Stimulated activated CD4-positive, alpha-beta T cell treated with anti-CD3 and anti-CD28 coated beads, Interleukin-4, amount 100 ng/mL, for 4 hours (primary cell): ENCODE measurements at places on chromosomes 6 and 20.

- DNase-seq = no peak
These were observed 120.6 kb downstream of the PDE7B start for GRCh38 chr6:135972150-135972549.

- no peak for DNase-seq
These were observed 79.4 kb upstream of the SCAF8 start for GRCh38 chr6:154653853-154654252.

DNA sequence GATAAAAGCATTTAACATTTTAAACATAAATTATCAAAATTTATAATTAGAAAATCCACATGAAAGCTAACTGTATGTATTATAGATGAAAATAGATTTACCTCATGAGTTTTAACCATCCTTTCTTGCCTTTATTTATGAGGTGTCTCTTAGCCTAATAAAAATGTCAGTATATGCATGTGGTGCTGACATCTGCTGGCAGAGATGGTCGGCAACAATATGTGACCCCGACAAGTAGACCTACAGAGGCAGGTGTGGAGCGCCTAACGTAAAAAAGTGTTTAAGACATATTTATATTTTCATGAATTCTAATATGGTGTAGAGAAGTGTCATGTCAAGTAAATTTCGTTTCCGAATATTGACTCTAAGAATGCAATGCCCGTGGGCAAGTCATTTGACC is 149.0 kb upstream of the FUT9 start:
- DNase-seq = no peak

DNA sequence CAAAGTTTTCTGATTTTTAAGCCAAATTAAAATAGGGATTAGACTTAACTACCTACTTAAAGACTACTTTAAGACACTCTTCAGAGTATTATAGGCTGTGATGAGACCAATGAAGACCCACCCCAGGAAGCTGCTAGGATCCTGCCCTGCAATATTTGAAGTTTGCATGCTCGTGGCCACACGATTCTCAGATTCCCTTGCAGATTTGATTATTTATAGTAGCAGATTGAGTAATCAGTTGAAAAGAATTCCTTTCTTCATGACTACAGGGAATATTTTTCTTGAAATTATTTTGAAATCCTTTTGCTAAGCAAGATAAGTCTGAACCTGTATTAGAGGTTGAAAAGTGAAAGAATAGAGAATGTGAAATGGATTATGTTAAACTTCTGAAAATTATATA is 122.3 kb downstream of the B3GAT2 start:
- no peak for DNase-seq

DNA sequence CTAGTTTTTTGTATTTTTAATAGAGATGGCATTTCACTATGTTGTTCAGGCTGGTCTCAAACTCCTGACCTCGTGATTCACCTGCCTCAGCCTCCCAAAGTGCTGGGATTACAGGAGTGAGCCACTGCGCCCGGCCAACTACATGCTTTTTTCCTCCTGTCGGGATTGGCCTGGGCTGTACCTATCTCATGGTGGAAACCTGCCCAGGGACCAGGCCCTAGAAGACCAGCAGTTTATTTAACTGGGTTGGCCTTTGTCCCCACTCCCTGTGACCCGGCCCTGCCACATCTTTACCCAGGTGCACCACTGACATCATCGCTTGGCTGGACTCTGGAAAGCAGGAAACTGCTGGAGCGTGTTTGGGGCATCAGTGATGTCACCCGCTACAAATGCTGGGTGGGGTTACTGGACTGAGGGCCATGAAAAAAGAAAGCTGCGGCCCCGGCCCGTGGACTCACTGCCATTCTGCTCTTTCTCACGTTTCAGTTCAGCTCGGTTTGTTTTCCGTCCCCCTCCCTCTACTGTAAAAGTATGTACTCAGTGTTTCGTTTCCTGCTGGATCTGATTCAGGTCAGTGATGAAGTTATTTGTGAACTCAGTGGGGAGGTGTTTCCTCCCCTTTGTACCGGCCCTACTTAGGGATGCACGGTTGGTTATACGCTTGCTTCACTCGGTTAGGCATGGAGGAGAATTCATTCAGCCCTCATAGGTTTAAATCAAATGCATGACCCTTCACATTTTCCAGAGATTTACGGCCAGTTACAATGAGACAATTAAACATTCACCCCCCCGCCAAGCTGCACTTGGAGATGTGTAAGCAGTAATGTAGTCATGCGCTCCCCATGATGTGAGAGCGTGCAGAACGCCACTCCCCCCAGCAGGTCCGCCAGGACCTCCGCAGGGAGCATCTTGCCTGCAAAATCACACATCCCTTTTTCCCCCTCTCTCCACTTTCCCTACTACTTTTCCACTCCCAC is 179.3 kb downstream of the MTHFD1L start:
- DNase-seq = no peak

- DNase-seq = no peak
These were observed 110.5 kb downstream of the LRFN2 start for GRCh38 chr6:40476673-40477072.

- DNase-seq = no peak
These were observed 93.6 kb upstream of the ADGRF1 start for GRCh38 chr6:47135772-47136171.

- no peak for DNase-seq
These were observed 159.1 kb downstream of the TFAP2C start for GRCh38 chr20:56788041-56788670.

DNA sequence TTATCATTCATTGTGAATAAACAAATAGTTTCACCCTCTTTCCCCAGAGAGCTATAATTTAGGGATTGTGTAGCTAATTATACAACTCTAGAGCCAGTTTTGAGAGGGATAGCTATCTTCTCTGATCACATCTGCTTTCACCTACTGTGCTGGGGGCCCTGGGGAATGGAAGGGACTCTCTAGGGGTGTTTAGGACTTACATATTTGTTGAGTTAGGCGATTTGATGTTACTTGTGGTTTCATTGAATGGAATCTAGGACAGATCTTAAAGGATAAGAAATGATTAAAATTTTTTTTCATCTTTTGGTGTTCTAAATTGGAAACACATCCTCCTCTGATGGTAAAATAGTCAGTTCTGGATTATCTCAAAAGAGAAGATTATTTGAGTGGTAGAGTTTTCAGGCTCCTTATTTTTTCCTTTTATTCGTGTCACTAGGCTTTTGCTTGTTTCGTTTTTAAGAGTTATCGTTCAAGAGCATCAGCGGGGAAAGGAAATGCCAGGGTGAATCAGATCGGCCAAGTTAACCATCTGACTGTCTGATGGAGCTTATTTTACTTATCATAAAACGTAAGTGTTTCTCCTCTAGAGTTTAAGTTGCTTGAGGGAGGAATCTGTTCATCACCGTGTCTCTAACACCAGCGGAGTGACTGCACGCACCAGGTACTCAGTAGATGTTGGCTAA is 236.7 kb downstream of the FARS2 start:
- DNase-seq = no peak

GRCh38 chr6:5486214-5486613 is 224.9 kb downstream of the FARS2 start:
- no peak for DNase-seq

DNA sequence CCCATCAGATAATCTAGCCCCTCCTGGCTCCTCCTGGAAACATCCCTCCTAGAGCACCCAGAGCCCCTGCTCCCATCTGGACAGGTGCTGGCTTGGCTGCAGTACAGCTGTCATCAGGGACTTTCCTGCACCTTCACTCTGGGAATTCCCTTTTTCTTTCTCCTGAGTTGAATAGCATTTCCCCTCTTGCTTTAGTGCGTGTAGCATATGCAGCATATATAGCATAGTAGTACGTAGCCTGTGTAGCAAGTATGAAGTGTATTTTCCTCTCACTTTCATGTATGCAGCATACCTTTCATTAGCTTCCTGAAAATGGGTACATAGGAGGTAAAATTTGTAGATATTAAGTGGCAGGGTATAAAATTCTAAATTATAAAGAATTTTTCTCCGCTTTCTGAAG is 352.9 kb downstream of the ESR1 start:
- DNase-seq = no peak

DNA sequence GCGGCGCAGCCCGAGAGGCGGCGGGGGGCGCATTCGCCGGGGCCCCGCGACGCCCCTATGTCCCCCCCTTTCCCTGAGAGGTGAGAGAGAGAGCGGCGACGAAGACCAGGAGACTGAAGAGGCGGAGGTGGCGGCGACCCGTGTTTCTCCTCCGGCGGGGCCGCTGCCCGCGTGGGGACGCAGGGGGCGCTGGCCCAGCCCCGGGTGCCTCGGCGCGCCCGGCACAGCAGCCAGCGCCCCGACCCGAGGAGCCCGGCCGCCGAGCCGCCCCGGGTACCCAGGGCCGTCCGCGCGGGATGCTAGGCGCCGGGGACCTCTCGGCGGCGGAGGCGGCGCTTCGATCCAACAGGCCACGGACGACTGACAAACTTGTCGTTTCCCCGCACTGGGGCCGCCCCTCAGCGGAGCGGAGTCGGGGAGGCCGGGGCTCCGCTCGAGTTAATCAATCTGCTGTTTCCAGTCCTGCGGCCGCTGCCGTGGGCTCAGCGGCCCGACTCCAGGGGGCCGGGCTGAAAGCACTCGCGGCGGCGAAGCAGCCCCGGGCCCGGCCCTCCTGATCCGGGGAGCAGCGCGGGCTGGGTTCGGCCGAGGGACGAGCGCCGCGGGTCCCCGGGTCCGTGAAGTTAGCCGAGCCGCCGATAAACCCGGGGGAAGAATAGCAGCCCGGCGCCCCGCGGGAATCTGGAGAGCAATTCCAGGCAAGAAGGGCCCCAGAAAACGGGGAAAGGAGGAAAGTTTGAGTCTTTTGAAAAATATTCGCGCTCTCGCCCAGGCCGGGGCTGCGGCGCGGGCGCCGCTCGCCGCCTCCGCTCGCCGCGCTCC is 631 bp downstream of the MDGA1 start:
- peak; percentile 44 for DNase-seq

- peak; percentile 54 for DNase-seq
These were observed 23.9 kb upstream of the ASXL1 start for GRCh38 chr20:32333988-32334885.

- no peak for DNase-seq
These were observed 736.4 kb upstream of the MARCKS start for GRCh38 chr6:113120582-113121285.

DNA sequence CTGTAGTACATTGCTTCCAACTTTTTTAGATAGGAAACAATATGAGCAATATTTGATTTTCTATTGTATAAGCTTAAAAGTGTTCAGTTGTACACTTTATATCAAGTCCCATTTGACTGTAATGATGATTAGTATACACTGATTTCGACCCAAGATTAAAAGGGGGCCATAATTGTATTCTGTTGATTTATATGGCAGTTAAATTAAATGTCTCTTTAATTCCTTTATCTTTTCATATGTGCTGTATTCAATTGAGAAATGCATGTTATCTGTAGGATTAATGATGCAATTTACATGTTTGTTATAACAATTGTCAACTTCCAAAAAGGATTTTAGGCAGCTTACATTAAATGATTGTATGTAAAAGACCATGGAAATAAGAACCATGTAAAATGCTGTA is 317.5 kb downstream of the CDKAL1 start:
- DNase-seq = no peak

- no peak for DNase-seq
These were observed 299.1 kb downstream of the CLVS2 start for GRCh38 chr6:123295181-123295580.

GRCh38 chr6:35624341-35625070 is 64.2 kb downstream of the FKBP5 start:
- DNase-seq = no peak

DNA sequence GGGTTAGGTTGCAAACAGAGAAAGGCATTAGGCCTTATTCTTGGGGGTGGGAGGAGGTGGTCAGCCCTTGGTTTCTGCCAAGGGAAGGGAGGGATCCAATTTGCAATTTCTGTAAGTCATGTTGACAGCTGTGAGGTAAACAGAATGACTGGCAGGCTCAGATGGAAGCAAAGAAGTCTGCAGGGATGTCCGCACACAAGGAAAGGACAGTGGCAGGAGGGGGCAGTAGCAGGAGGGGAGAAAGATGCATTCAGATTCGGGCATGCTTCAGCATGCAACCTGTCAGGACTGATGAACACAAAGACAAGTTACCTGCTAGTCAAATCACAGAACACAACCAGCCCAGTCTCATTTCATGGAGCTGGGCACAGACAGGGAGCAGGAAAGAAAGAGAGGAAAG is 217.9 kb upstream of the FOXA2 start:
- DNase-seq = no peak

GRCh38 chr6:138666636-138667035 is 106.9 kb upstream of the CCDC28A start:
- DNase-seq = no peak

DNA sequence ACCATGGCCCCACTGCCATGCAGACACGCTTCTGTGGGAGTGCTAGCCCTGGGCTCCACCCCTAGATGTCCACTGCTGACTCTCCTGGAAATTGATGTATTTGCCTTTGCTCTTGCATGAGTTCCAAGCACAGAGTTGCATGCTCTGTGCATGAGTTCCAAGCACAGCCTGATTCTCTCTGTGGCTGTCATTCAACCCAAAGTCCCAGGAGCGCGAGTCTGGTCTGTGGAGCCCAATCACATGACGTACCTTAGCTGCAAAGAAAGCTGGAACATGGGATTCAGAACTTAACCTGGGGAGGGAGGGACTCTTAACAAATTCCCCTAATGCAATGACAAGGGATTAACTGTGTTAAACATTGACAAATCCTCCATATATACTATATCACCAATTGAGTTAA is 114.3 kb upstream of the SLC24A3 start:
- DNase-seq = no peak

GRCh38 chr6:10730254-10730653 is 7.4 kb downstream of the TMEM14C start:
- DNase-seq = no peak
